ENCODE measurements at places on chromosomes 16 and 17.

DNA sequence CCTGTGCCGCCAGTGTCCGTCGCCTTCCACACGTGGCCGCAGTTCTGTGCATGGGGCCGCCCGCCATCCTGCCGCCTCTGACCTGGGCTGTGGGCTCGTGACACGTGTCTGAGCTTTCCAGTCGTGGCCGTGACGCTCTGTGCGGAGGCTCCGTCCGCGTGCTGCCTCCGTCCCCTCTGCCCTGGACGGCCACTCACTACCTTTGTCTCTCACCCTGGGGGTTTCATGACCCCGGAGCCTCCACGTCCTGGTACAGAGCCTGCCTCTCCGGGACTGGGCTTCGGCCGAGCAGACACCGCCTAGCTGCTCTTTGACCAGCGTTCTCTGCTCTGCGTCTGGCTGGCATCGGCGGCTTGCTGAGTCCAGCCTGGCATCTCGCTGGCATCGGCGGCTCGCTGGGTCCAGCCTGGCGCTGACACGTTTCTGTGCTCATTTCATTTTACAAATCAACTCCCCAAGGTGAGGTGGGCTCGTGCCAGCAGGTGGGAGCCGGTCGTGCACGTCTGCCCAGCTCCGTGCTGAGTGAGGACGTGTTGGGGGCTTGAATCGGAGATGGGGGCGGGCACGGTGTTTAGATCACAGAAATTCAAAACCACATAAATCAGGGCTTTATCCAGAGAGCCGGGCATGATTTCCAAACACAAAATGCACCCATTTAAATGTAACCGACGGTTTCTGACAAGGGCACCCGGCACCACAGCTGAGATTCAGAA, 44.3 kb upstream of the GNG13 start:
- no peak for DNase-seq

GRCh38 chr17:50015146-50015545, 20.1 kb upstream of the DLX3 start:
- DNase-seq, result no peak

- DNase-seq, result peak; percentile 62
These were observed 584 bp upstream of the STAT5B start for GRCh38 chr17:42276609-42277341.

DNA sequence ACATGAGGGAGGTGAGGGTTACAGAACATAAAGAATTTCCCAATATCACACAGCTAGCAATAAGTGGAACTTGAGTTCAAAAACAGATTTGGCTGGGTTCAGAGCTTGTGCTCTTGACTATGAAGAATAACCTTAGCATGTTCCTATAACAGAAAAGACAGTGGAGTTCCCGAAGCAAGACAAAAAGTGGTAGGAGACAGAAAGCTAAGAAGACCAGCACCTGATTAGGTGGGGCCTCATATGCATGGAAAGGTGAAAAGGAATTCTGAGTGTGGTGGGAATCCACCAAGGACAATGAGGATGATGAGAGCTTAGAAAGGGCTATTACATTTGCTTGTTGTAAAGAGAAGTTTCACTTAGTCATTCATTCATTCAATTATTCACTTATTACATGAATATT, 26.6 kb upstream of the CDYL2 start:
- DNase-seq, result no peak

GRCh38 chr16:78461087-78461486, 361.6 kb downstream of the WWOX start:
- DNase-seq, result no peak

DNA sequence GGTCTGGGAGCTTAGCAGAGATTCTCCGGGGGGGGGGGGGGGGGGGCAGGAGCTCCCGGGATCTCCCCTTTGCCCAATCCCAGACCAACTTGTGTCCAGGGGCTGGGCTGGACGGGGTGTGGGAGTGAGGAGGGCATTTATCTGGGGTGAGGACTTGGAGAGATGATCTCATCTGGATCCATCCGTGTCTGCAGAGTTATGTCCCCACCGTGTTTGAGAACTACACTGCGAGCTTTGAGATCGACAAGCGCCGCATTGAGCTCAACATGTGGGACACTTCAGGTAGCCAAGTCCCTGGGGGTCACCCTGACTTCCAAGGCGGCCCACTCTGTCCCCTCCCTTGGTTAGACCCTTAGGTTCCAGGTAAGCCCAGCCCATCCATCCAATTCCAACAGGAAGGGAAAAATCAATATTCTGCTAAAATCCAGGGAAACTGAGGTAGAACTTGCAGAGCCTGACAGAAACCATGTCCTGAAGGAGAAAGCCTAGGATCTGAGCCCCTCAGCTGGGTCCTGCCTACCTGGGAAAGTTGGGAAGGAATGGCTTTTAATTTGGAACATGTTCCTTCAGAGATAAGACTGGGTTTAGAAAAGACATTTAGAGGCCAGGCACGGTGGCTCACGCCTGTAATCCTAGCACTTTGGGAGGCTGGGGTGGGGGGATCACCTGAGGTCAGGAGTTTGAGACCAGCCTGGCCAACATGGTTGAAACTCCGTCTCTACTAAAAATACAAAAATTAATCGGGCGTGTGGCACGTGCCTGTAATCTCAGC, 921 bp downstream of the RND2 start:
- DNase-seq, result no peak

DNA sequence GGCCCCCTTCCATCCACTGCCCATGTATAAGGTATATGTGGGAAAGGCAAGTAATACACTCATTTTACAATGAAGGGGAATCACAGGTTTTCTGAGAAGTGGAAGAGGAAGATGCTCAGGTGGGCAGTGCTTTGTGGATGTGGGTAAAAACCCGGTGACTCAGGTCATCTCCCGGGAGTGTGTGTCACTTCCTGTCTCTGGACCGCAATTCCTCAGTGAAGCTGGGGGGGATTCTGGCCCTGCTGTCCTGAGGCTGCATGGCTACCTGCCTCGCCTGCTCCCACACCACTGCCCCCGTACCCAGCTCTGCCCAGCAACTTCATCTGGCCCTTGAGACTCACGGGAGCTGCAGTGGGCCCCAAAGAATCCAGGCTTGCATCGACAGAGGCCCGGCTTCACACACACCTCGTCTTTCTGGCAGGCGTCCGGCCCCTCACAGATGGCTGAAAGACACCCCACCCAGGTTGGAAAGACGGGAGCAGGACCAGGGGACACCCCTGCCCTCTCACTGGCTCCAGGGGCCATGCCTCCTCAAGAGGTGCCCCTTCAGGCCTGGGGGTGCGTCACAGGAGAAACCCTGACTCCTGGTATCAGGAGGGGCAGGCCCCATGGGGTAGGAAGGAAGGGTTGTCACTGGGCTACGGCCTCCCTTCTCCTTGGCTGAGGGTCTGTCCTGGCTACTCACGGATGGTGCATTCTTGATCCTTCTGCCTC, 882 bp downstream of the SCARF1 start:
- no peak for DNase-seq

DNA sequence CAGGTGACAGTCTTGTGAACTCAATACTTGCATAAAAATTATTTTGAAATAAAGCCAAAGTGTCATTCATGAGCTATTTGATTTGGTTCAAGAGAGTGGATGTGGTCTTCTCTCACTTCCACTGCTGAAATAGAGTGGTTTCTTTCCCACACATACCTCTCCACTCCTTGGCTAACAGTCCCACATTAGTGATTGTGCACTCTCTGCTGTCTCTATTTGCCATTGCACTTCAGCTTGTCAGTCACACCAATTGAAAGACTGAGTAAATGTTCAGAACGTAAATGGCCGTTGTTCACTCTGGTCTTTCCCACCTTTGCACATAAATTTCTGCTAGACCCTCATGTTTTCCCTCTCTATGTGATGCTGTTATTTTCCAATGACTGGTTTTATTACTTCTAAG, 197.5 kb downstream of the FTO start:
- DNase-seq, result no peak

GRCh38 chr16:49749816-49750215, 106.1 kb downstream of the ZNF423 start:
- no peak for DNase-seq

GRCh38 chr17:15483431-15483830, 16.0 kb upstream of the CDRT4 start:
- no peak for DNase-seq

DNA sequence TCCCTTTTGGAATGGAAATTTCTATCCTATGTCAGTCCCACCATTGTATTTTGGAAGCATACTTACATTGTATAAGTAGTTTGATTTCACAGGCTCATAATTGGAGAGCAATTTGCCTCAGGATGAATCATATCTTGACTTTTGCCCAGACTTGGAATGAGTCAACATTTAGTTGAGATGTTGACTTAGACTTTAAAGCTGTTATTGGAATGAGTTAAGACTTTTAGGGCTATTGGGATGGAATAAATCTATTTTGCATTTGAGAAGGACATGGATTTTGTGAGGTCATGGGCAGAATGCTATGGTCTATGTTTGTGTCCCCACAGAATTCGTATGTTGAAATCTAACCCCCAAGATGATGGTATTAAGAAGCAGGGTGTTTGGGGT, 12.2 kb upstream of the ZNF594 start:
- peak; percentile 45 for DNase-seq

GRCh38 chr17:1829592-1830257, at the start of the genes RPA1 and SMYD4:
TSS of gene RPA1 (plus strand) at chr17:1830005. CDS start at chr17:1830094, 89 bp downstream.
TSS of gene SMYD4 (minus strand) at chr17:1829902. CDS start at chr17:1827994, 1,908 bp downstream.
- peak; percentile 85 for DNase-seq

GRCh38 chr16:49274591-49274990, 7.0 kb downstream of the CBLN1 start:
- DNase-seq, result no peak

GRCh38 chr17:34312080-34312479, 7.2 kb upstream of the CCL8 start:
- DNase-seq, result peak; percentile 90

DNA sequence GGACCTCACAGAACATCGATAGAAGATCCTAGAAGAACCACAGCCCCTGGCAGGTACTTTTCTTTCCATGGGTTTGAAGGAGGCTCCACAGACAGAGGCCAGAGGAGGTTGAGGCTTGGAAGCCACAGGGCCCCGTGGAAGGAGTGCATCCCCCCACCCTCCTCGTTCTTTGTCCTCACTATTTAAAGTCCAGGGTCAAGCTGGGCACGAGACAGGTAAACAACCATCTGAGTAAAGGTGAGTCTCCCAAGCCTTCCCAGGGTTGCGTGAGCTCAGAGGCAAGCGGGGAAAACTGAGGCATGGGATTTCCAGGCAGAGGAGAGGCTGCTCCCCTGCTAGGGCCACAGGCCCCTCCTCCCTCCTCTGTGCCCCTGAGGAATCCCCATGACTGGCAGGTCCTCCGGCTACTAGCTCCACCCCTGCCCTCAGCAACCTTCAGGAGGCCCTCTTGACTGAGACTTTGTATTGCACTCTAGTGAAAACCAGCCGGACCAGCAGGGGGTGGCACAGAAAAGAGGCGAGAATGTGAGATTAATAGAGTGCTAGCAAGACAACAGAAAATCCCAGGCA, 927 bp upstream of the SULT1A2 start:
- DNase-seq, result no peak

- no peak for DNase-seq
These were observed 167.9 kb downstream of the CCT6B start for GRCh38 chr17:34793231-34793908.

DNA sequence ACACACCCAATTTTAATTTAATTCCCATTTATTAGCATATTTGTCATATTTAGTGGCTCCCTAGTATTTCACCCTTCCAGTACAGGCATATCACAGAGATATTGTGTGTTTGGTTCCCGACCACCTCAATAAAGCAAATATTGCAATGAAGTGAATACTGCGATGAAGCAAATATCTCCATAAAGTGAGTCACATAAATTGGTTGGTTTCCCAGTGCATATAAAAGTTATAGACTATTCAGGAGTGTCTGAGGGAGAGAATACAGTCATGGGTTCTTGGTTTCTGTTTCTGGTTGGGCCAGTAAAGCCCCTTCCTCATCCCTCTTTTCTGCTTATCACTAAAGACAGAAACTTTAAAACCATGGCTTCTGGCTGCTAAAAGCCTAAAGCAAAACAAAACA, 295.4 kb upstream of the AXIN2 start:
- no peak for DNase-seq

- DNase-seq, result no peak
These were observed 658 bp upstream of the DUSP3 start for GRCh38 chr17:43779145-43780125.

DNA sequence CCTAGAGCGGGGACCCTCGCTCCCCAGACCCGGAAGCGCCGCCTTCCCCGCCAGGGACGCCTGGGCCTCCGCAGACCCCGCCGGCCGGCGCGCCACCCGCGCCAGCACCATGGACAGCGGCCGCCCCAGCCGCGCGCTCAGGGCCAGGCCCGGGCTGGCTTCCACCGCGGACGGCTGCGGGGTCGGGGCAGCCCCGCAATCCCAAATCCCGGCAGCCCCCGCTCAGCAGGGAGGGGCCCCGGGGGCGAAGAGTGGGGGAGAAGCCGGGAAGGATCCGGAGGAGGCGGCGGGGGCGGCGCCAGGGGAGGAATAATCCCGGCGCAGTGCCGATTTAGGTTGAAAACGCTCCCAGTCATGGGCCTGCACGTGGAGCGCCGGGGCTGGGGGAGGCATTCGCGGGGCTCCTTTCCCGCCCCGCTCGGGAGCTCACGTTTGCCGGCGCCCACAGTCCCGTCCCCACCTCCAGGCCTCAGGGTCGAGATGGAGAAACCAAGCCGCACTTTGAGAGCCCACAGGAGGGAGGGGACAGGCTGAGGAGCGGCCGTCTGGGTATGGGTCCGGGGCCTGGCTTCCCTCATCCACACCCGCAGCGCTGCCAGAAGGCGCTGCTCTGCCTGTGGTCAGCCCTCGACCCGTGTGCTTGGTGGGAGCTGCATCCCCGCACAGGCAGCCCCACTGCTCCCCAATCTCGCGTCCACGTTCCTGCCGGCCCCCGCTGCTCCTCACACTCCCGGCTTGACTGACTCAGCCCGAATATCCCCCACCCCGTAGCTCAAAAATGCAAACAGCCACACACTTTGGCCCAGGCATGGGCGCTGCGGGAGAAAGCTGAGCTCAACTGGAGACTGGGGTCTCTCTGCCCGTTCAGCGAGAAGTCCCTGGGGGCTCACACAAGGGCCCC, 4.7 kb downstream of the FBXL16 start:
- no peak for DNase-seq

- DNase-seq, result no peak
These were observed 220.0 kb downstream of the CDH13 start for GRCh38 chr16:82846806-82847205.

DNA sequence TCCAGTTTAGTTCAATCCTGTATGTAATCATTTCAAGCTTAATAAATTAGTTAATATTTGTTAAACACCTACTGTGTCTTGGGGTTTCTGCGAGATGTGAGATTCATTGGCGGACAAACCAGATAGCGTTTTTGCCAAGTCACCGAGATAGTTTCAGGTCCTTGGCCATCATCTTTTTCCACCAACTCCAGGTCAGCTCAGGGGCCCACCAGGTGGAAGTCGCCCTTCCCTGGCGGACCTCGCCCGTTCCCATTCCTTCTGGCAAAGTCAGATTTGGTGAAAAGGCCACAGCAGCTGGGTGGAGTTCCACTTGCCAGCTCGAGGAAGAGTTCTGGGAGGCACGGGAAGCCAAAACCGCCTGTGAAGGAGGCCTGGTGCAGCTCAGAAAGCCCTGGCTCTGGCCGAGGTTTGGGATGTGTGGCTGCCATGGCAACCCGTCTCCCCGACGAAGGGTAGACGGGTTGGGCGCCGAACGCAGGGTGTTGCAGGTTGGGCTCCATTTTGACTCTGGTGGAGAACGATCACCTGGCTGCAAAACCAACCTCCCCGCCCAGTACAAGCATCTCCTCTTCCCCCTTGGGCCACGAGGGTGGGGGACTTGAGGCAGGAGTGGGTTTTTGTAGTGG, 39.5 kb downstream of the CMIP start:
- DNase-seq, result no peak
